ENCODE measurements at places on chromosomes 13 and 19. TPM values are rescaled to one million over a fixed set of nuclear protein-coding genes. Genes with fewer than 3 reads are reported as not detected.

GRCh38 chr13:27128825-27129627 is 42.6 kb downstream of the USP12 start:
- no peak for DNase-seq
- H3K4me1 ChIP-seq: peaks cover 63% of the 10 kb centered on the region
- H3K4me3 ChIP-seq: no peak overlapping the region
- no peaks in the 10 kb centered on the region for H3K36me3 ChIP-seq

PPP1R13L gene
- 17.2 TPM for polyA plus RNA-seq

HSPB6 gene
- 67.5 TPM for polyA plus RNA-seq

CD209 gene
- polyA plus RNA-seq: 3.2 TPM

HS6ST3 gene
- 0.09 TPM for polyA plus RNA-seq

SLC25A41 gene
- 0.34 TPM for polyA plus RNA-seq

GRCh38 chr13:63455938-63456337 is 2040.3 kb upstream of the PCDH20 start:
- no peaks in the 10 kb centered on the region for H3K27me3 ChIP-seq
- H3K27ac ChIP-seq: no peak overlapping the region
- no peaks in the 10 kb centered on the region for H3K4me1 ChIP-seq
- DNase-seq: no peak
- no peak overlapping the region for H3K4me3 ChIP-seq

DNA sequence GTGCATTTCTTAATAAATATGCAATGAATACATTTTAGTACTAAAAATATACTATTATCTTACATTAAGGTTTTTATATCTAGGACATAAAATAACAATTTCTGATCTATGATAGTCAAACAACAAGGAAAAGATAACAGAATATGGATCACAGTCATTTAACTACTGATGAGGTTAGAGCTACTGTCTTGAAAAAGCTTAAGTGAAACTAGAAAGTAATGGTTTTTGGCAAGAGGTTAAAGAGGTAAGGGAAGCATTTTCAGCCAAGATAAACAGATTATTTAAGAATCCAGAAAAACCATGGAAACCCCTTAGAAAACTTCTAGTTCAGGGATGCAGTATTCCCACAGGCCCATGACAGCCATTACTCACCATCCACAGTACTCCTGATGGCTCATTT is 787.4 kb downstream of the DACH1 start:
- H3K27me3 ChIP-seq: no peaks in the 10 kb centered on the region
- H3K4me3 ChIP-seq: no peak overlapping the region
- H3K27ac ChIP-seq: no peak overlapping the region
- H3K4me1 ChIP-seq: no peaks in the 10 kb centered on the region
- H3K36me3 ChIP-seq: no peaks in the 10 kb centered on the region
- DNase-seq: no peak

MEIOSIN gene
- not detected for polyA plus RNA-seq

KLK12 gene
- polyA plus RNA-seq: 0.87 TPM

COL5A3 gene
- polyA plus RNA-seq: 4.5 TPM

DNA sequence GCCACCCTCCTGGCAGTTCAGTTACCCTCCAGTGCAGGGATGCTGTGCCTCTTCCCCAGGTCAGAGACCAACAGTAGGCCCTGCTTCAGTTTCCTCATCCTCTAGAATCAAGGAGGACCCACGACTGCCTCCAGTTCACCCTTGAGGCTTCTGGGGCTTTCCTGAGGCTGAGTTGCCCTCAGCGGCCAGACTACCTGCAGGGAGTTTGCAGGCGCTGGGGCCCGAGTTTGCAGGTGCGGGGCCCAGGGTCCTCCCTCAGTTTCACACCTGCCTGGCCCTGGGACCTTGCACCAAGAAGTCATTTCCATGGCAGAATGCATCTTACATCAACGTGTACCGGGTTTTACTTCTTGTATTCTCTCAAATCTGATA is 38.9 kb upstream of the C19orf12 start:
- no peaks in the 10 kb centered on the region for H3K36me3 ChIP-seq
- H3K27me3 ChIP-seq: peaks cover 32% of the 10 kb centered on the region
- H3K4me1 ChIP-seq: no peaks in the 10 kb centered on the region

GRCh38 chr13:98443329-98443728 is 133.6 kb downstream of the STK24 start:
- H3K27me3 ChIP-seq: no peaks in the 10 kb centered on the region
- H3K4me1 ChIP-seq: peaks cover 10% of the 10 kb centered on the region
- no peak overlapping the region for H3K4me3 ChIP-seq

- no peaks in the 10 kb centered on the region for H3K36me3 ChIP-seq
- H3K27ac ChIP-seq: no peak overlapping the region
- H3K4me1 ChIP-seq: no peaks in the 10 kb centered on the region
Measured at GRCh38 chr13:22030321-22030720, 359.4 kb downstream of the FGF9 start.

DNA sequence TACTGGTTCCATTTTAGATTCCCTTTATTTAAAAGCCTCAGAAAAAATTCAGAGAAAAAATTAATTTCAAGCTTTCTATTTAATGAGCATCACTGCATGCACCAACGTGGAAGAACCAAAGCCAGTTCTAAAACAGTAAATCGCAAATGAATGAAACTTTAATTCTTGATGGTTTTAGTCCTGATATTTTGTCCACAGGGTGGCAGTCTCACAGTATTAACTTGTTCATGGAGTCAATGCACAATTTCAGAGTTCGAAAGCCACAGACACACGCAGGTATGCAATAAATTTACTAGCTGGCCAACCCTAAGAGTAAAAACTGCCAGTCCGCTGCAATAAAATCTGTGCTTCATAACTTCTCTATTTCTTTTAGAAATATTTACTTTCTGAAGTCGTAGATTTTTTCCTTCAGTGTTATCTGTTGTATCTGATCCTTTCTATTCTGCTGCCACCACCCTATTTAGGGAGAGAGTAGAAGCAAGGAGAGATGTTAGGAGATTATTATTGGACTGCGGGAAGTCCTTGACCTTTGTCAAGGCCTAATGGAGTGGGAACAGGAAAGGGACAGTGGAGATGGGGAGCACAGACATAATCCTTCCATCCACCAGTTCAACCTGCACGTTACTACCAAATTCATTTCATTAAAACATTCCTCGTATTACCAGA is 7.0 kb upstream of the WBP4 start:
- peak overlapping the region; percentile 57 for H3K27ac ChIP-seq
- DNase-seq: no peak
- no peak overlapping the region for H3K4me3 ChIP-seq
- H3K27me3 ChIP-seq: no peaks in the 10 kb centered on the region
- no peaks in the 10 kb centered on the region for H3K36me3 ChIP-seq

PNMA8B gene
- 4.3 TPM for polyA plus RNA-seq

DNA sequence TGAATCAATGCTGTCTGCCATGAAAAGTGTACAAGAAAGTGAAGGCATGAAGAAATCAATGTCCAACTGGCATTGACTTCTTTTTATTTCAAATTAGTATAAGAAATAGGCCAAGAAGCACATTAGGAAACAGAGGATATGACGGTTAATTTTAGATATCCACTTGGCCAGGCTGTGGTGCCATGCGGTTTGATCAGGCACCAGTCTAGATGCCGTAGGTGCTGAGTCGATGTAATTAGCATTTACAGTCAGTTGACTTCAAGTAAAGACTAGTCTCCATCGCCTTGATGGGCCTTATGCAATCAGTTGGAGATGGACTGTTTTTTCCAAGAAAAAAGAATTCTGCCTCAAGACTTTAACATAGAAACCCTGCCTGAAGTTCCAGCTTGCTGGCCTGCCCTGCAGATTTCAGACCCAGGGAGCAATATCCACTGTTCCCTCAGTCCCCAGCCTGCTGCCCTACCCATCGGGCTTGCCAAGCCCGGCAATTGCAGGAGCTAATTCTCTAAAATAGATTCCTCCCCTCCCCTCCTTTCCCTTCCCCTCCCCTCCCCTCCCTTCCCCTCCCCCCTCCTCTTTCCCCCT is 120.5 kb upstream of the PEG3 start:
- no peak for DNase-seq
- no peaks in the 10 kb centered on the region for H3K36me3 ChIP-seq
- H3K27ac ChIP-seq: no peak overlapping the region
- H3K27me3 ChIP-seq: no peaks in the 10 kb centered on the region
- no peak overlapping the region for H3K4me3 ChIP-seq
- H3K4me1 ChIP-seq: no peaks in the 10 kb centered on the region

DNA sequence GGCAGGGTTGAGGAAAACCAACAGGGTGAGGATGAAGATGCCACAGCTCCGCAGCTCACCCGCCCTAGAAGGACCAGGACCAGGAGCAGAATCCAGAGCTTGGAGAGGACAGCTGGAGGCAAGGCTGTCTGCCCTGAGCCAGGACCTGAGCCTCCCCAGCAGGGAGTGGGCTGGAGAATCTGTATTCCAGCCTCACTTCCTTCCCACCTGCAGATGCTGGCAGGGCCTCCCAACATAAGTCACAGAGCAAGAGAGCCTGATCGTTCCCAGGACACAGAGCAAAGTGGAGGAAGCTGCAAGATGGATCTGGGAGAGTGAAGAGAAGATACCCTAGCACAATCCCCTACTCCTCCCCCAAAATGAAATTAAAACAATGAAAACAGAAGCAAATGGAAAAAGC is 61.7 kb upstream of the WASF3 start:
- no peak for DNase-seq
- H3K4me3 ChIP-seq: no peak overlapping the region
- H3K27ac ChIP-seq: no peak overlapping the region
- H3K4me1 ChIP-seq: no peaks in the 10 kb centered on the region
- H3K27me3 ChIP-seq: no peaks in the 10 kb centered on the region

APOE gene
- polyA plus RNA-seq: 22.6 TPM

DNA sequence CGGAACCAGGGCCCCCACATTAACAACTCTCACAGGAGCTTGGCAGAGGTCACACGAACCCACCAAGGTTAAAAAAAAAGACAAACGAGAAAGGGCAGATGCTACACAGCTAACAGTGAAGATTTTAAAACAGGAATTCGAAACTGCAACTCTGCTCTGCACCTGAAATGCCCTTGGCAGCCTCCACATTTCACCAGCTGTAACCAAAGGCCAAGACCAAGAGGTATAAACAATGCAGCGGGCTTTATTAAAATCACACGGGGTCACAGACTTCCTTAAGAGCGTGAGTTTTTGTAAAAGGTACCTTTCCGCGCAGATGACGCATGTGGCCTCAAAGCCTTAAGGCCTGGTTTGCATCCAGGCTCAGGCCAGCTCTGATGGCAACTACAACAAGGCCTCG is 88.2 kb downstream of the STK24 start:
- H3K36me3 ChIP-seq: no peaks in the 10 kb centered on the region
- no peak overlapping the region for H3K27ac ChIP-seq
- no peaks in the 10 kb centered on the region for H3K27me3 ChIP-seq
- DNase-seq: no peak
- H3K4me3 ChIP-seq: no peak overlapping the region

DNA sequence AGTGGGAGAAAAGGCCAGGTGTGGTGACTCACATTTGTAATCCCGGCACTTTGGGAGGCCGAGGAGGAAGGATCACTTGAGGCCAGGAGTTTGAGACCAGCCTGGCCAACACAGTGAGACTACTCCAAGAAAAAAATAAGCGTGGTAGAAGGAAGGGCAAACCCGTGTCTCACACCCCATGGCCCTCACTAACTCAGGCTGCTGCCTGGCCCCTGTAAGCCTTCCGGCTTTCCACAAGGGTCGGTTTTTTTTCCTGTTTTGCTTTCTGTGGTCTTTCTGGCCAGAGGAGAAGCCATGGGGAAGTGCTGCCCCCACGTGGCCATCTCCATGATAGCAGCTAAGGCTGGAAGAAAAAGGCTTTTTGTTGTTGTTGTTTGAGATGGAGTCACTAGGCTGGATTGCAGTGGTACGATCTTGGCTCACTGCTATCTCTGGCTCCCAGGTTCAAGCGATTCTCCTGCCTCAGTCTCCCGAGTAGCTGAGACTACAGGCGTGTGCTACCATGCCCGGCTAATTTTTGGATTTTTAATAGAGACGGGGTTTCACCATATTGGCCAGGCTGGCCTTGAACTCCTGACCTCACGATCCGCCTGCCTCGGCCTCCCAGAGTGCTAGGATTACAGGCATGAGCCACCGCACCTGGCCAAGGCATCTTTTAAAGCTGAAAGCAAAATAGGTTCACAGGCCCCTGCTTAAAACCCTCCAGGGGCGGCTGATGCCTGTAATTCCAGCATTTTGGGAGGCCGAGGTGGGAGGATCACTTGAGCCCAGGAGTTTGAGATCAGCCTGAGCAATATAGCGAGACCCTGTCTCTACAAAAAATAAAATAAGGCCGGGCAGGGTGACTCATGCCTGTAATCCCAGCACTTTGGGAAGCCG is 7.5 kb upstream of the ARHGEF18 start:
- no peaks in the 10 kb centered on the region for H3K36me3 ChIP-seq
- no peaks in the 10 kb centered on the region for H3K4me1 ChIP-seq
- no peaks in the 10 kb centered on the region for H3K27me3 ChIP-seq
- no peak overlapping the region for H3K4me3 ChIP-seq

GPR12 gene
- not detected for polyA plus RNA-seq

SIGLEC8 gene
- polyA plus RNA-seq: 0.04 TPM

DNA sequence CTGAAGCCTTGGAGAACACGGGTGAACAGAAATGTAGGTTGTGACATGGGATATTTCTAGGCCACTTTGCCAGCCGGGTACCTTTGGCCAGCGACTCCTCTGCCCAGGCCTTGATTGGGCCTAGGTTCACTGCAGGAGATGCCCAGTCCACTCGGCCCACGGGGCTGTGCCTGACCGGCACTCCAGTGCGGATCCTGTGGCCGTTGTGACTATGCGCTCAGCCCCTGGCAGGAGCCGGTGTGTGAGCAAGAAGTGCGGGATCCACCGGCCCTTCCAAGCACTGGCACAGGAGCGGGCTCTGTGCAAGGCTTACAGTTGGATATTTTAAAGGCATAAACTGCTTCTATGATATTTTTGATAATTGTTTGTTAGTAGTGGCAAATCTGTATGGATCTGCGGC is 1042.5 kb upstream of the PCDH9 start:
- H3K4me1 ChIP-seq: no peaks in the 10 kb centered on the region
- no peak overlapping the region for H3K4me3 ChIP-seq
- no peak overlapping the region for H3K27ac ChIP-seq

GRCh38 chr13:101452519-101453485 is at the start of gene ITGBL1:
TSS of gene ITGBL1 (plus strand) at chr13:101452675. CDS start at chr13:101452834, 159 bp downstream.
- H3K4me3 ChIP-seq: peak within 1 kb of the TSS; percentile 18
- H3K27me3 ChIP-seq: peaks cover 26% of the 10 kb centered on the region
- no peaks in the 10 kb centered on the region for H3K4me1 ChIP-seq
- no peak for DNase-seq
- H3K36me3 ChIP-seq: no peaks in the 10 kb centered on the region

- no peak for DNase-seq
- H3K4me3 ChIP-seq: no peak overlapping the region
- no peak overlapping the region for H3K27ac ChIP-seq
Measured at GRCh38 chr13:25732111-25732865, 319.5 kb downstream of the SHISA2 start.
